Hypothalamus (tissue), 51 donors: ENCODE measurements at places on chromosomes 11 and 22.

- no peak for DNase-seq
These were observed 11.9 kb upstream of the PPP6R3 start for GRCh38 chr11:68448604-68449011.

DNA sequence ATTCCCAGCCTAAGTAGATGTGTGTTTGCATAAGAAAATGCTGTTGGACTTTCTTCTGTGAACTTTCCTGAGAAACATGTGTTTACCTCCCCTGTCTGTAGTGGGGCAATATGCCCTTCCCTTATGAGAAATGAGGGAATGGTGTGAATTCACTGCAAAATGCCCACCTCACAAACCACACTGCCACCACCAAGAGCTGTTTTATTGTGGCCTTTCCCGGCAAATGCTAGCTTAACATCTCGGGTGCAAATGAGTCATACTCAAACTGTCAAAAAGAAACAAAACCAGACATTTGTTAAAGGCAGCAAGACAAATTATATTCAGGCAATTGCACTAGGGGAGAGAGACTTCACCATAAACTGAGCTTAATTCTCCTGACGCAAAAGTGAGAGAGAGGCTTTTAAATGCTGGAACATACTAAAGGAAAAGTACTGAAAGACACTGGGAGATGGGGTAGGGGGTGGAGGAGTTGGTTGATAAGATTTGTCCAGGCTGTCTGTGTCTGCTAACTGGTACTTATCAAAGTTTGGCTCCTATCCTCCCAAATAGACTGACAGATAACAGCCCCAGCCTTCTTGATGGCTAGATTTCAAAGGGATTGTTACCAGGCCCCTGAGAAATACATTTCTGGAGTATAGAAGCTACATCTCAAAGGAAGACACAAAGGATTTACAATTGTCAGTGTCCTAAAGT, 70.9 kb upstream of the OR5AK2 start:
- peak; percentile 3 for DNase-seq

GRCh38 chr11:46251954-46252353, 25.5 kb upstream of the CREB3L1 start:
- DNase-seq = no peak

GRCh38 chr22:43036282-43036829, 21.4 kb upstream of the PACSIN2 start:
- DNase-seq = peak; percentile 11

DNA sequence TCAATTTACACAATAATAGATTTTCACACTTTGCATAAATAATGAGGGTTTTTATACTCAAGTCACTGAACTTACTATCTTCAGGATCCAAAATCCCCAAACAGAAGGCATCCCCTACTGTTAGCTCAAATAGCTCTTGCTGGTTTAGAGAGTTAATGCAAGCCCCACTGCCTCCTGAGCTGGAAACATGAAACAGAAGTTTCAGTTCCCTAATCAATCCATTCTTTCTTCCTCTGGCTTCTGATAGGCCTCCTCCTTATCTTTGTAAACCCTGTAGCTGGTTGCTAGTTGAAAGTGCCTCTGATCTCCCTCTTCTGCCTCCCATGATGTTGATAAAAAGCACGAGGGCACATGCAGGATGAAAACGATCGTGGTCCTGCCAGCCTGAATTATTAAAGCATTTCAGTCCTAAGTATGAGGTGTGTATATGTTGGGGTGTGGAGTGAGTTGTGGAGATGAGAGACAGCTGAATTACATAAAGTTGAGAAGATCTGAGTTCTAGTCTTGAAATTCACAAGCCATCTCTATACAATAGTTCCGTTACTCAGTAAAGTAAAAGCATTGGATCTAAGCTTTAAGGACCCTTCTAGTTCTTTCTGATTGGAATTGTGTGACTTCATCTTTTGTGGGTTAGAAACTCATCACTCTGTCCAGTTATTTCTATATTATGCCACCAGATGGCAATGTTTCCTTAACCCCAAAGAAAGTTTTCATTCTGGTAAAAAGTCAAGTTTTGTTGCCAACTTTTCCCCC, 35.0 kb upstream of the EHF start:
- no peak for DNase-seq
